ENCODE measurements at places on chromosomes 12 and 14.

- no peak for DNase-seq
Observed at GRCh38 chr14:92516966-92517506, 3.5 kb downstream of the RIN3 start.

GRCh38 chr12:98594050-98594835 is 757 bp downstream of the SLC25A3 start:
- peak; percentile 13 for DNase-seq

DNA sequence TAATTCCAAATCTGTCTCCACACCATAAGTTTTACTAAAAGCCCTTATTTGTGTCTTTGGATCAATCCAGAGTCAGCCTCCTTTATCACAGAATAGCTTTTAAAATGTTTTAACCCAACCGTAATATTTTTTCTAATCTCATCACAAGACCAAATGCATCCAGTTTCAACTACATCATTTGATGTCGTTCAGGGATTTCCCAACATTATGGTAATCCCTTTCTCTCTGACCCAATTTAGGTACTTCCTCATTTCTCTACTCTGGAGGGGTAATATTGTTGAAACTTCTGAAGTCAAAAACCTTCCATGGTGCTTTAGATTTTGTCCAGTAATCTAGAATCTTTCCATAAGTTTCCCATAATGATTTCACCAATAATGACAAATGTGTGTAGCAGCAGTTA is 596.8 kb downstream of the SOX5 start:
- no peak for DNase-seq

DNA sequence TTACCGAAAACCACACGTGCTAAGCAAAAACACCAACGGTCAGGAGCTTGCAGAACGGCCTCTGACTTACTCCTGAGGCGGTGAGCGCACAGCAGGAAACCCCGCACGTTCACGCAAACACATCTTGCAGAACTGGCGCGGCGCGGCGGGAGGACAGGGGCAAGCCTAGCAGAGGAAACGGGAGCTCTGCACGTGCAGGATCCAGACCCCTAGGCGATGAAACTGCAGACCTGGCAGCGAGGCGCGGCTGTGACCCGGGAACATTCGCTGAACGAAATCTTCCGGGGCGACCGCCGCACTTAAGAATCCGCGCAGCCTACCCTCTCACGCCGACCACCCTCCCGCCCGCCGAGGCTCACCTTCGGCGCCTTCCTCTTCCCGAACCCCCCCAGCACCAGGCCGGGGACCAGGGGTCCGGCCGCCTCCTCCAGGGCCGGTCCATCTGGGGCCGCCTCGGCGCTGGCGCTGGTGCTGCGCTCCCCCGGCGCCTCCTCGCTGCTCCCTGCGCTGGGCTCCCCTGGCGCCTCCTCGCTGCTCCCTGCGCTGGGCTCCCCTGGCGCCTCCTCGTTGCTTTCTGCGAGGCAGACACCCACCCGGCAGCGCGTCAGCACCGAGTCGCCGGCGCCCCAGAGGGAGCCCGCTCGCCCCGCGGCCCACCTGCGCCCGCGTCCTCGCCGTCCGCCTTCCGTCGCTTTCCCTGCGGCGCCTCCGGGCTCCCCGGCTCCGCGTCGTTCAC is 615 bp downstream of the DDX51 start:
- DNase-seq, result no peak

DNA sequence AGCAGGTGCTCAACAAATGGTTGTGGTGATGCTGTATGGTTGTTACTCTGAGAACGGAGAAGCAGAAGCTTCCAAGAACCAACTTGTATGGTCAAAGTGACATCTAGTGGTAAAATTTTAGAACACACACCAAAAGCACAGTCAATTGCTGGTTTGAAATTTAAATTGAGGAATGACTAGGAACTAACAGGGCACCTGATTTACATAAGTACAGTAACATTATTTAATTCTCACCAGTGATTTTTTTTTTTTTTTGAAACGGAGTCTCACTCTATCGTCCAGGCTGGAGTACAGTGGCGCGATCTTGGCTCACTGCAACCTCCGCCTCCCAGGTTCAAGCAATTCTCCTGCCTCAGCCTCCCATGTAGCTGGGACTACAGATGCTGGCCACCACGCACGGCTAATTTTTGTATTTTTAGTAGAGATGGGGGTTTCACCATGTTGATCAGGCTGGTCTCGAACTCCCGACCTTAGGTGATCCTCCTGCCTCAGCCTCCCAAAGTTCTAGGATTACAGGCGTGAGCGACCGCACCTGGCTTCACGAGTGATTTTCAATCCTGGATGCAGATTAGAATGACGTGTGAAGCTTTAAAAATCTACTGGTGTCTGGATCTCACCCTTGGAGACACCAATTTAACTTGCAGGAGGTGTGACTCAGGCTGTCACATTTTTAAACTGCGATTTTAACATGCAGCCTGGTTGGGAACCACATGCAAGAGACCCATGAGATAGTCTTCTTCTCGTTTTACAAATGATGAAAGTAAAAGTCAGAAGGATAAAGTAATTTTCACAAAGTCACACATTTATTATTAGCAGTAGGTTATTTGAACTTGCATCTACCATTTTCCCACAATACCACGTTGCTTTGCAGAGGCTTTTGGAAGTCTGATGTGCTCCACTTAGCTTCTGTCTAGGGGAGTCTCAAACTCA is 14.1 kb upstream of the NUMB start:
- DNase-seq, result no peak

- DNase-seq, result no peak
Observed at GRCh38 chr14:56461276-56462275, 118.0 kb upstream of the TMEM260 start.

DNA sequence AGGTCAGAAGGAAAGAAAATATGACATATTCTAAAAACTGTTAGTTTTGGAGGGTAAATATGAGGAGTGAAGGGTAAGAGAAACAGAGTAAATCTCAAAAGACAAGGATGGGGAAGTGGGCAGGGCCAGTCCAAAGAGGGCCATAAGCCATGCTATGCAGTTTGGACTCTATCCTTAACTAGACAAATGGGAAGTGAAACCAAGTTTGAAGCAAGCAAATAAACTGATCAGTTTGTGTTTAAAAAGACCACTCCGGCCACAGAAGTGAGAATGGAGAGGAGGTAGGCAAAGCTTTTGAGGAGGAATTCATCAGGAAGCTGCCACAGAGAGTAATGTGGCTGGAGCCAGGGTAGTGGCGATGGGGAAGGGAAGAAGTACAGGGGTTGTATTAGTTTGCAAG is 37.5 kb upstream of the DAAM1 start:
- DNase-seq, result no peak

GRCh38 chr12:113845900-113846674 is 120.0 kb downstream of the RBM19 start:
- DNase-seq, result no peak

DNA sequence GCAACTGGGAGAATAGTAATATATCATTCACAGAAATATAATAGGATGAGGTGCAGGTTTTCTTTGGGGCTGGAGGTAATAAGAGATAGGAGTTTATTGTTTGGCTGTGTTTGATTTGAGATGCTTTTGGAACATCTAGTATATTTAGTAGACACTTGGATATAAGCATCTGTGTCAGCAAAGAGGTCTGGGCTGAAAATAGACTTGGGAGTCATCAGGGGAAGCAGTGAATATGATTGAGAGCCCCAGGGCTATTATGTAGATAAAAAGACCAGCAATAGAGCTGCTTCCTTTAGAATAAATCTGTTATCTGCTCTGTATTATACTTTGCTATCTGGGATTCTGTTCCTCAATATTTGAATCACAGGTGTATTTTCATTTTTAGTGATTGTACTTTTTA is 36.6 kb downstream of the SPATA7 start:
- DNase-seq, result no peak

DNA sequence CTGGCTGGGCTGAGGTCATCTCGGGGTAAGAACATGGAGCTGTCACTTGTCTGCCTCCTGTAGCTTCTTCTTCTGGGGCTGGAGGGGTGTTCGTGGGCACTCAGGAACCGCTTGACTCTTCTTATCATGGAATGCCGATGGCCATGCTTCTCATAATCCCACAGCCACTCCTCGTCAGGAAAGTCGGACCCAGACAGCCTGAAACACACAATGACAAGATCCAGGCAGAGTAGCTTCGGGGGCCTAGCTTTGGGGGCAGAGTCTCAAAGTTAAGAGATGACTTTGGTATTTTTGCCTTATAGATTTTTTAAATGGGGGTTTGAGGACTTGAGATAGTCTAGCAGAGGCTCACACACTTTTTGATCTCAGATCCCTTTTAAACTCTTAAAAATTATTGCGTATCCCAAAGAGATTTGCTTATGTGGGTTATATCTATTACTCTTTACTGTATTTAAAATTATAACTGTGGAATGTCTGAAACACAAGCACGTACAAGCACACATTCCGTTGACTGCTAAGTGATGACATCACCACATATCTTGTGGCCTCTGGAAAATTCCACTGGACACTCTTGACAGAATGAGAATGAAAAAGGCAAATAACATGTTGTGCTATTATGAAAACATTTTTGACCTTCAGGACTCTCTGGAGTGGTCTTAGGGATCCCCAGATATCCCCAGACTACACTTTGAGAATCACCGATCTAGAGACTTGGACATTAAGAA is 43.3 kb downstream of the BEST3 start:
- DNase-seq, result no peak

DNA sequence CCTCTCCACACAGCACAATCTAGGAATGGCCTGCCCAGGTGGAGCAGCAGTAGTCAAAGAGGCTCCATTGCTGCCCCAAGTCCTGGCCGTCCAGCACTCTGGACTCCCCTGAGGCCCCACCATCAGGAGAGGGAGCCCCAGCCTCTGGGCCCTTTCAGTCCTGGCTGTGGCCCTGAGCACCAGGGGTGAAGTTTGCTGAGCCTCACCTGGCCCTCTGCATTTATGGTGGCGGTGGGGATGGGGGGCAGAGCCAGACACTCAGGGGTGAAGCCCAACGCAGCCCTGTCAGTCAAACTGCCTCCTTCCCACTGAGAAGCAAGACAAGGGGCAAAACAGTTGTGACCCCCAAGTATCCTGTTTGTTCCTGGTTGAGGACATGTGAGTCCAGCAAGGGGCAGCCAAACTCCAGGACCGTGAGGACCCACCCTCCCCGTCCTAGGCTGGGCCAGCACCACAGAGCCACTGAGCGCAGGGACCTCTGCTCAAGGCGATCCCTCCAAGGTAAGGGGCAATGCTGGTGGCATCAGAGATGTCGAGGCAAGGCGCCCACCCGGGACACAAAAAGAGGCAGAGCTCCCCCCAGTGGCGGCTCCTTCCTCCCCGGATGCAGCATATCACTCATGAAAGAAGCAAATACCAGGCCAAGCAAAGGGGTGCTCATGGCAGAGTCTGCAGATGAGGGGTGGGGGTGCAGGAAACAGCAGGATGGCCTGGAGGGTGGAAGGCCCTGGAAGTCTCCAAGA is 4.8 kb upstream of the AMN start:
- DNase-seq, result no peak

DNA sequence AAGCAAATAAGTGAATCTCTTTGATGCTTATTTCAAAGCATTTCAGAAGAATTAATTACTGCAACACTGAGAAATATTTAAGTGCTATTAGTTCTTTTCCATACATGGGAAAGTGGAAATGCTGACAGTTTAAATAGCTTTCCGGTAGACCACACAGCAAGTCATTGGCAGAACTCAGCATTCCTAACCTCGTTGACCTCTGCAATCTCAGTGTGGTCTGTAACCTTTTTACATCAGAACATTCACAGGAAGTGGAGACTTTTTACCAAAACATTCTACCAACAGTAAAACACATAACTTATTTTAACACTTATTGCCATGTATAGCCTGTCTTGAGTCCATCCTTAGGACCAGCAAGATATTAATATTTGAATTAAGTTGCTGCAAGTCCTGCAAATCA is 249.5 kb upstream of the DCN start:
- no peak for DNase-seq

DNA sequence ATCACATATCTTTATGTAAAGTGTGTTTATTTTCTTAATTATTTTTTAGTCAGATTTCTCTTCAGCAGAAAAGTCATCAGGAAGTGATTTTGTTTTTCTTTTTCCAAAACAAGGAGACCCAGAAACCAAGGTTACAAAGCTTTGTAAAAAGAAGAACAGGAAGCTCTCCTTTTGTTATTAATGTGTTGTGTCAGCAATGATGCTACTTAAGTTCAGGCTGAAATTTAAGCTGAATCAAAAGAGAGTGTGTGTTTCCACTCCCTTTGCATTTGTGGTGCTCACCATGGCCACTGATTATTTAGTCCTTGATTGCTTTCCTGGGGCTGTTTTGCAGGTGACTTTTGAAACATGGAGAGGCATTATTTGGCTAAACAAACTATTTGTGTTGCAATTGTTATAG is 155.3 kb upstream of the ATP2B1 start:
- DNase-seq, result no peak

DNA sequence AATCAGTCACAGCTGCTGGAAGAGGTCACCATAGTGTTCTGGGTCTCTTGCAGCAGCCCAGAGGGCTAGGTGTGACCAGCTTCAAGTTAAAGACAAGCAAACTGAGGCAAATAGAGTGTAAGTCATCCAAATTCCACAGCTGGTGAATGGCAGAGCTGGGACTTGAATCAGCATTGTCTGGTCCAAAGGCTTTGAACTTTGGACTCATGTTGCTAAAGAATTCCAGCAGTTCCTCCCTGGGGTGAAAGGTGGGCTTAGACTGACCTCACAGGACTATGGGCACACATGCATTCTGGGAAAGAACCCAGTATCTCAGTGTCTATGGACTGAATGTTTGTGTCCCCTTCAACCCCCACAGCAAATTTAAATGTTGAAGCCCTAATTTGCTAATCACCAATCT is 54.8 kb downstream of the TUNAR start:
- no peak for DNase-seq

- no peak for DNase-seq
Observed at GRCh38 chr14:68308726-68309520, 483.9 kb downstream of the ZFP36L1 start.

DNA sequence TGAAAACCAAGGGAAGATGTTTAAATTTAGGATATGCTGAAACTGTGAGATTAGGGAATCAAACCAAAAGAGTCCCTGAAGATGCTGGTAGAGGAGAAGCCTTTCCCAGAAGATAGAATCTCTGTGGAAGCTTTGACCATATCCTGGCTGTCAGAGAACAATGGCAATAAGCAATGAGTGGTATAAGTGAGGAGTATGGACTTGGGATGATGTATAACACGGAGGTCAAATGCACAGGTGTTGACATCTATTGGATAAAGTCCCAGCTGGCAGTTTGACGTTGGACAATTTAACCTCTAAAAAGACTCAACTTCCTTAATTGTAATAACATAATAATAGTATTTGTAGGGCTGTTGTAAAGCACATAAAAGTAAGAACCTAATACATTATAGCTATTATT is 30.1 kb upstream of the CLEC14A start:
- no peak for DNase-seq

- no peak for DNase-seq
Observed at GRCh38 chr12:105041186-105041585, 43.1 kb downstream of the ALDH1L2 start.

Data from thoracic aorta (tissue), 2 donors.